ENCODE measurements at places on chromosomes 11 and 22.

GRCh38 chr11:9773524-9773923 is 109.6 kb downstream of the SWAP70 start:
- DNase-seq = no peak

DNA sequence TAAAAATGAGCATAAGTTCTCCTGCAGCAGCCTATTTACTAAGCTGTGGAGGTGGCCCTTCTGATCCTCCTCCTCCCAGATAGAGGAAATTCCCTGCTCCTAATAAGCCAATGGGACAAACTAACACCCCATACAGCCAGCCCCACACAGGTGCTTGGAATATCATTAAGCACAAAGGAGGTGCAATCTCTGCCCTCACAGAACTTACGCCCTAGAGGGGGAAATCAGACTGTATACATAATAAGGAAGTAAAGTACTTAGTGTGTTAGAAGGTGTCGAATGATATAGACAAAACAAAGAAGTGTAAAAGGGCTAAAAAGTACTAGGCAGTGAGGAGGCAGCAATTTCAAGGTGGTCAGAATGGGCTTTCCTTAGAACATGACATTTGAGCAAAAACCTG is 5.8 kb downstream of the MS4A12 start:
- no peak for DNase-seq

DNA sequence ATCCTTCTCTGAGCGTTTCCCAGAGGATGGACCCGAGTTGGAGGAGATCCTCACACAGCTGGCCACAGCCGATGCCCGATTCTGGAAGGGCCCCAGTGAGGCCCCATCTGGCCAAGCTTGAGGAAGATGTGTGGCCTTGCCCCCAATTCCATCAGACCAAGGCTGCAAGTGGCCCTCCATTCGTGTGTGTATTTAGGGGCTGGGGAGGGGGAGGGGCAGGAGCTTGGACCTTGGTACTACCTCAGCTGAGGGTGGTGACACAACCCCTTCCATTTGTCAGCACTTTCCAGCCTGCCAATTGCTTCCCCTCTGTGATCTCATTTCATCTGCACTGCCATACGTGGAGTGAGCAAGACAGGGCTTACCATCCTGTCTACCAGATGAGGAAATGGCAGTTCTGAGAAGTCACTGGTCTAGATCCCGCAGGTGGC is 1.3 kb upstream of the BBS1 start:
- DNase-seq = no peak

GRCh38 chr22:46972901-46973831 is 210.7 kb downstream of the TBC1D22A start:
- DNase-seq = no peak

DNA sequence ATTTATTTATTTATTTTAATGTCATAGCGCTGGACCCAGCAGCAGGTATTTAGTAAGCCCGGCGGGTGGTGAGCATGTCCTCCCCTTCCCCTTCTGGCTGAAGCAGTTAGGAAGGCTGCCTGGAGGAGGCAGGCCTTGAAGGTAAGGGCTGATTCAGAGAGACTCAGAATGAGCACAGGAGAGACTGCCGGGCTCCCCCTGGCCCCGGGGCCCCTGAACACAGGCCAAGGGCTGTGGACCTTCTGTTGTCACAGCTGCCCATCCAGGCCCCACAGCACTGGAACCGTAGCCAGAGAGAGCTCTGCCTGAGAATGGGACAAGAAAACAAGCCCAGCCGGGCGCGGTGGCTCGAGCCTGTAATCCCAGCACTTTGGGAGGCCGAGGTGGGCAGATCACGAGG is 52.8 kb downstream of the KCNJ4 start:
- DNase-seq = no peak

- DNase-seq = no peak
Measured at GRCh38 chr11:64226507-64227051, 505 bp downstream of the NUDT22 start.

- no peak for DNase-seq
Measured at GRCh38 chr11:36000616-36001190, 56.8 kb downstream of the LDLRAD3 start.

DNA sequence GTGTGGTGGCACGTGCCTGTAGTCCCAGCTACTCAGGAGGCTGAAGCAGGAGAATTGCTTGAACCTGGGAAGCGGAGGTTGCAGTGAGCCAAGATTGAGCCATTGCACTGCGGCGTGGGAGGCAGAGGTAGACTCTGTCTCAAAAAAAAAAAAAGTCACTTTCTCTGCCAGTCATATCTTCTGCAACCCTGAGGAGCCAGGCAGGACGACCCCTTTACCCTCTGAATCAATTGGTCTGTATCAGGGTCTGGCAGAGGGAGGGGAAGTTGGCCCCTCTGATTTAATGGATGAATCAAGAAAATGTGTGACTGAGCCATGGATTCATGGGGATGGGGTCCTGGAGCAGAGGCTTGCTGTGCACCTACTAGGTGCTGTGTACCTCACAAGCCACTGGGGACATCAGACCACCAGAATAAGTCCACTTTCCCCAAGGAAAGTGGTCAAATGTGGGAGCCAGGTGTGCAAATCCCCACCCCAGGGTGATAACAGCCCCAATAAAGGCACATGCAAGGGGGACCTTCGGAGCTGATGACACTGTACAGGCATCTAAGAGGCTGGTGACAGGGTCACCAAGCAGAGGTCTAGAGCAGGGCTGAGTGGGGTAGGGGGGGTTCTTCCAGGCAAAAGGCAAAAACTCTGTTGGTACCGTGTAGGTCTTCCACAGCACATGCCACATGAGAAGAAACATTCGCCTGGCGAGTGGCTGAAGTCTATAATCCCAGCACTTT is 29.0 kb downstream of the TXN2 start:
- no peak for DNase-seq

- DNase-seq = no peak
Measured at GRCh38 chr11:120057595-120058581, 80.0 kb downstream of the TRIM29 start.

DNA sequence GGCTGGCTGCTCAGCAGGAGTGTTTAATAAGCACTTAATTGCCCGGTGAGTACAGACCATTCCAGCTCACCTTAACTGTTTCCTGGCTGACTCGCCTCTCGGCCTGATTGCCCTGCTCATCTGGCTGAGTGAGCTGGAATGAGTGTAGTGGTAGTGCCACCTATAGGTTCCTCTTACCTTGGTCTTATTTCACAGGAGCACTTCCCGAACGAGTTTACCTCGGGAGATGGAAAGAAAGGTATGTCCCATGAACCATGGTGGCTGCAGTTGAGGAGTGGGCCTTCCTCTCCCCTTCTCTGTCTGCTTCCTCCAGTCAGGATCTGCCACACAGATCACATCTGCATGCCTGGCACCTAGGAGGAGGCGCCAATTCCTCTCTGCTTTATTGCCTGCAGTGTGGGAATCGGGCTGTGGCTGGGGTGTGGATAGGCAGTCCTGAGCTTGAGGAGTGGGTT is 26.7 kb downstream of the UPB1 start:
- DNase-seq = no peak

DNA sequence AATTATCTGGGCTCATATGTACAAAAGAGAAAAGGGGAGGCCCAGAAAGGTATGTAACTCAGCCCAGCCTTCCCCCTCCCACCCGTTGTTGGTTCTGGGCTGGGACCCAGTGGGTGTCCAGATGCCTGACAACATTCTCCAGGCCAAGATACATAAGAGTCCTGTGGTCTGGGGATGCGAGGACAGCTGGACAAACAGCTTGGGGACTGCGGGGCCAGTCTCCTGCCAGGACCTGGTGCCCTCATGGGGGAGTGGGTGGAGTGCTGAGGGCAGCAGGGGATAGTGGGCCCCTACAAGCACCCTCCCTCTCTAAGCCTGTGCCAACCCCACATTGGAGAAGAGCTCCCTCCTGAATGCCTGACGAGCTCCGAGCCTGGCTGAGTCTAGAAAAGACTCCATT is 3.5 kb upstream of the SLC22A6 start:
- DNase-seq = no peak

DNA sequence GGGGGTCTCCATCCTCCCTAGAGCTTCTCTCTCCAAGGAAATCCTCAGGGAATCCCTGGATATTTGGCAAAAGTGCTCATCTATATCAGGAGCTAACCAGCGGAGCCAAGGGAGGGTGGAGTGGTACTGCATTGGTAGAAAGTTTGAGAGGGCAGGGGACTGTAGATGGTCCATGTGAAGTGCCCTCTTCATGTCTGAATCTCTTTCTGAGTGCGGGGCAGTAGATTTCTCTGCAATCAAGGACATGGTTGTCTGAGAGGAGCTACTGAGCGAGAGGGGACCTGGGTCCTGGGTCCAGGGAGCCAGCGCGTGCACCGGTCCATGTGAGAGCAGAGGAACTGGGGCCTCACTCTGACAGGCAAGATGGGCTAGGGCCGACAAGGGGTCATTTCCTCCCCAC is 701 bp downstream of the DIXDC1 start:
- DNase-seq = no peak

GRCh38 chr11:115249061-115249578 is 255.1 kb downstream of the CADM1 start:
- DNase-seq = no peak

GRCh38 chr11:36186340-36187175 is 102.7 kb downstream of the COMMD9 start:
- DNase-seq = no peak

- DNase-seq = no peak
Measured at GRCh38 chr11:20363149-20363499, 390 bp upstream of the HTATIP2 start.

GRCh38 chr11:204587-205109 is 2.6 kb downstream of the BET1L start:
- DNase-seq = no peak

- DNase-seq = no peak
Measured at GRCh38 chr11:394858-395655, 1.0 kb downstream of the PKP3 start.

DNA sequence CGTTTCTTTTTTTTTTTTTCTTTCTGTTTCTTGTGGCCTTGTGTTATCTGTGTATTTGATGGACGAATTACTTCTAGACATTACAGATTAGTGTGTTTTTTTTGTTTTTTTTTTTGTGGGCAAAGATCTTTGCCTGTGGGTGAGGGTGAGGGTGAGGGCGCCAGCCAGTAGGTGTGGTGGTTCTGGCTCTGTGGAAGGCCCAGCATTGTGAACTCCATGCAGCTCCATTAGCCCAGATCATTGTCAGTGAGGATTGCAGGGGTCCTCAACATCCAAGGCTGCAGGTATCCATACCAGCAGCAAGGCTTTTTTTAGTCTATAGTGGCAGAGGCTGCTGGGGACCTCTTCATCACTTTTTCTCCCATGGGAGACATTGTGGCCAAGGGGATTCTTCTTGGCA is 13.7 kb downstream of the BIRC2 start:
- DNase-seq = no peak

DNA sequence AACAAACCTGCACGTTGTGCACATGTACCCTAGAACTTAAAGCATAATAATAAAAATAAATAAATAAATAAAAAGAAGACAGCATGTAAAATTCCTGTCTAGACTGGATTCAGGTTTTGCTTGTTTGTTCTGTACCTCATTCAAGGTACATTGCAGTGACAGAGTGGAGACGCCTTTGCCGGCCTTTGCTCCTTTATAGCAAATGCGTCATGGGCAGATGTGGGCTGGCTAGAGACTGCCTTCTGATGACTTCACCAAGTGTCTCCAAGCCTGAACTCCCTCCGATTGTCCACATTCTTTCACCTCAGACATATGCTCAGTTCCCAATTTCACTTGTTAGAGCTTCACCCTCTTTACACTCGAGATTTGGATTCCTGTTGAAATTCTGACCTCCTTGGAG is 147.8 kb upstream of the ARHGAP20 start:
- no peak for DNase-seq

GRCh38 chr22:21622011-21622918 is 7.6 kb downstream of the YDJC start:
- no peak for DNase-seq

GRCh38 chr11:30423279-30423648 is 100.4 kb downstream of the ARL14EP start:
- no peak for DNase-seq

DNA sequence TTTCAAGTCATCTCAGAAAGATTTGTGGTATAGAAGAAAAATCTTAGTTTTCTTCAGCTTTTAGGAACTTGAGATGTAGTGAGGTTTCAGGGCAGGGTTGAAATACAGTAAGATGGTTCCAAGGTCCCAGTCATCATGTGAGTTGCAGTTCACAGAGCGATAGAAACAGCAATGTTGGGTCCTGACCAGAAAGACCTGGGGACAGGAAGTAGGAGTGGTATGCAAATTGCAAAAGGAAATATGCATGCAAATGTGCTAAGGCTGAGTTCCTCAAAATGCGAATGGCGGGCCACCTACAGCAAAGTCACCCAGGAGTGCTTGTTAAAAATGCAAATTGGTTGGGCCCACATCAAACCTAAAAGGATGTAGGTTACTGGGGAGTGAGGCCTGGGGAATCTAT is 1032.7 kb upstream of the TENM4 start:
- no peak for DNase-seq

GRCh38 chr11:117223741-117224689 is 7.9 kb downstream of the PCSK7 start:
- DNase-seq = no peak

GRCh38 chr11:69452206-69452987 is 29.1 kb upstream of the LINC01488 start:
- DNase-seq = no peak

GRCh38 chr11:30853439-30853838 is 267.3 kb upstream of the MPPED2 start:
- DNase-seq = no peak

GRCh38 chr22:37443977-37444376 is 16.7 kb upstream of the ELFN2 start:
- no peak for DNase-seq

DNA sequence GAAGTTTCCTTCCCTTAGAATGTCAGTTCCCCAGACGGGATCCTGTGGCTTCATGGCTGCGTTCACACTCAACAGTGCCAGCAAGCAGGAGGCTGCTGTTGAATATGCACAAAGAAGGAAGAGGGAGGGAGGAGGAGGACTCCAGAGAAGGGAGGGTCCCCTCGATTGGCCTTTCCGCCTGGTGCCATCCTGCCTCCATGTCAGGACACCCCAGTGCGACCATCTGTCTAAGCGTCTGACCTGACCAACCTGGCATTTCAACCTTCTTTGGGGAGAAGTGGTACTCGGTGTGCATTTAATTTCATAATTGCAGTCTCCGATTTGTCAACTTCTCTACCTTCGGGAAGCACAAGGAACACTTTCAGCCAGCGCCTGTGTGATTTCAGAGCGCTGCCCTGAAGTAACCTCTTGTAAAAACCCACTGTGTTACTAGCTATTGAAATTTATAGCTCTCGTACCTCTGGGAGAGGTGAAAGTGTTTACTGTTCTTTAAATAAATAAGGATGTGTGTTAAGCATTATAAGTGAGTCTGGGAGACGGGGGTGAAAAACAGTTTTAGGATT is 1491.9 kb downstream of the TBC1D22A start:
- DNase-seq = no peak

- no peak for DNase-seq
Measured at GRCh38 chr22:32574958-32575910, 100.6 kb downstream of the FBXO7 start.

DNA sequence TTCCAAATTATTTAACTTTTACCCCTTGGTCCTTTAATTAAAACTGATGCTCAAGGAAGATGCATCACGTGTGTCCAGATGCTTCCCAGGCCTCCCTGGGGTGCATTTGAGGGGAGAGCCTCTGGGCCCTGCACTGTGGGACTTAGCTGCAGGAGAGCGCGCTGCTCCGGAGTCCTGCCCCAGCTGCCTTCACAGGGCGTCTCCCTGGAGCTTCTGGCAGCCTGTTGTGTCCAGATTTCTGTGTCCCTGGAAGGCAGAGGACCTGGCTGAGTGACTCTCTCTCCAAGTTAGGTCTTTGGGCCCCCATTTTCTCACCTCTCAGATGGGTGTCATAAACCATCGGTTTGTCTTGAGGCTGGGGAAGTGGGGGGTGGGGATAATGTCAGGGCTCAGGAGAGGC is 3.0 kb downstream of the ARHGAP8 start:
- no peak for DNase-seq

Data from activated CD4-positive, CD25-positive, alpha-beta regulatory T cell treated with anti-CD3 and anti-CD28 coated beads, Interleukin-2, amount 50 U/mL, for 16 hours (primary cell).